ENCODE measurements at places on chromosomes 12 and 14. TPM values are rescaled to one million over a fixed set of nuclear protein-coding genes. Genes with fewer than 3 reads are reported as not detected.

Gene TAS2R7
- not detected for total RNA-seq

Gene PABPN1
- total RNA-seq, result 183 TPM

DNA sequence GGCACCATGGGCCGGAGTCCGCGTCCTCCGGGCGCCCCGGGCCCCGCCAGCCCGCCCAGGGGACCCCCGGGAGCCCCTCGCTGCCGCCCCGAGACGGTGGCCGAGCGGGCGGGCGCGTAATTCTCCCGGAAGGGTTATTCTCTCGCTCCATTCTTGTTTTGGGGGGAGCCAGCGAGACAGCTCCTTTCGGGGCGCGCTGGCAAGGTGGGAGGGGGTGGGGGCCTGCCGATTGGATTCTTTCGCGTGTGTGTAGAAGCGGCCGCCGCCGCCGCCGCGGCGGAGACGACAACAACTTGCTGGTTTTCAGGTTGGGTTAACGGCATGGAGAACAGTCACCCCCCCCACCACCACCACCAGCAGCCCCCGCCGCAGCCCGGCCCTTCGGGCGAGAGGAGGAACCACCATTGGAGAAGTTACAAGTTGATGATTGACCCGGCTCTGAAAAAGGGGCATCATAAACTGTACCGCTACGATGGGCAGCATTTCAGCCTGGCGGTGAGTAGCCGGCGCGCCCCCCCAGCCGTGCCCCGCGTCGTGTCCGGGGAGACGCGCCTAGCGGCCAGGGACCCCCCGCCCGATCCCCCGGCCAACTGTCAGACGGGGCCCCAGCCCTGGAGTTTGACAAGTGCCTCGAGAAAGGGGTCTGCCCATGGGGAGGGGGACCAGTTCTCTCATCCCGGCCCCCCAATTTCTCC, 755 bp downstream of the SETD1B start:
- DNase-seq, result no peak

- no peak for DNase-seq
Observed at GRCh38 chr14:92747701-92748258, 647 bp downstream of the LGMN start.

- no peak for DNase-seq
Observed at GRCh38 chr14:95910628-95911027, 34.0 kb downstream of the TUNAR start.

Gene MDGA2
- total RNA-seq, result 0.19 TPM

- no peak for DNase-seq
Observed at GRCh38 chr12:76720068-76720467, 43.8 kb upstream of the ZDHHC17 start.

- no peak for DNase-seq
Observed at GRCh38 chr14:103178521-103178920, 55.3 kb downstream of the TNFAIP2 start.

DNA sequence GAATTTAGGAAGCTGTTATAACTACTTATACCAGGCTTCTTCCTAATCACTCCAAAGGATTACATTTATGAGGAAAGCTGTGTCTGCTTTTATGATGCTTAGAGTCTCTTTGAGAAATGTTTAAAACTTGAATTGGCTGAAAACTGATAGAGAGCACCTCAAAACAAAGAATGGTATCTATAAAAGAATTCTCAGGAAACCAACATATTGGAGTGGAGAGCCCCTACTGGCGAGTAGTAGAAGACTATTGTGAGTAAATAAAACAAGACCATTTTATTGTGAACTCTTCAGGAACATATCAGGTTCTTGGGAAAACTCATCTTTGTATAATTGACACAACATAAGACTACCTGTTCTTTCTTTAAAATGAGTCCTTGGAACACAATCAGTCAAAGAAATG, 578.6 kb downstream of the RERGL start:
- no peak for DNase-seq

GRCh38 chr14:34224221-34224620, 237.8 kb downstream of the SPTSSA start:
- no peak for DNase-seq

DNA sequence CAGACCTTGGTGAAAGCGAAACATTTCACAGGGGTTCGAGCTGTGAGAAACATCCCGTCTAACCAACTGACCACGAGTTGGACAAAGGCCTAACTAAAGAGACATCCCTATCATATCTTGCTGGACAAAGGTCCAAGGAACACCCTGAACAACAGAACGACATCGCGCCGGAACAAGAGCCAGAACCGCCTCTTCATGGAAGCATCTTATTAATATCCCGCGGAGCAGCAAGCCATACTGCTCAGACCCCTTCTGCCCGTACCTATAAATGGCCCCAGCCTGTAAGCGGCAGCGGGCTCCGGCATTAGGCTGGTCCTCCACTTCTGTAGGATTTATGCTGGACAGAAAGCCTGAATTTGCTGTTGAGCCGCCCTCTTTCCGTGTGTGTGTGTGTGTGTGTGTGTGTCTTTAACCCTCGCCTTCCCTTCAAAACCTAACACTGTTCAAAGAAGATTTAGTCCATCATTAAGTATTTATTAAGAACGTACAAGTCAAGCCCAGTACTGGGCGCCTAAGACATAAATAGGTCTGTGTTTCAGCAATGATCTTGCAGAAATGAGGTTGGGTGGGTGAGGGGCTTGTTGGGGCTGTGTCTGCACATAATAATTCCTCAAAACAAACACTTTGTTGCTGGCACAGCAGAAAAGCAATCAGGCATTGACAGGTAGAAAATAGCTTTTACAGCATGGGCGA, 1.9 kb downstream of the SLC6A15 start:
- DNase-seq, result no peak

GRCh38 chr12:91009319-91009950, 4.7 kb upstream of the EPYC start:
- DNase-seq, result no peak

Gene FAR2
- 34.4 TPM for total RNA-seq

Gene PPP1R1A
- total RNA-seq, result not detected

DNA sequence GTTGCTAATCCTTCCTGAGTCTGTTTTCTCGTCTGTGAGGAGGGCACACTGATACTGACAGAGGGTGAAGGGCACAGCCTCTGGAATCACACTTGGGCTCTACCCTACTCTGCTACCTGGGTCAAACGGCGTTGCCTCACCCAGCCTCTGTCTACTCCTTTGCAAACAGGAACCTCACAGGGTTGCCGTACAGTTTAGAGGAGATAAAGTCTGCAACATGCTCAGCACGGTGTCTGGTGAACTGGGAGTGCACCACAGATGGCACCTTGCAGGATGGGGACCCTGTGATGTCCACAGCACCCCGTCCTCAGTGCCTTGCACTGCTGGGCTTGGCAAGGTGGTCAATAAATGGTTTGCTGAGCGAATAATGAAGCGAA, 38.3 kb downstream of the TESC start:
- DNase-seq, result no peak

GRCh38 chr12:122368361-122369073, 54.0 kb downstream of the CLIP1 start:
- no peak for DNase-seq

DNA sequence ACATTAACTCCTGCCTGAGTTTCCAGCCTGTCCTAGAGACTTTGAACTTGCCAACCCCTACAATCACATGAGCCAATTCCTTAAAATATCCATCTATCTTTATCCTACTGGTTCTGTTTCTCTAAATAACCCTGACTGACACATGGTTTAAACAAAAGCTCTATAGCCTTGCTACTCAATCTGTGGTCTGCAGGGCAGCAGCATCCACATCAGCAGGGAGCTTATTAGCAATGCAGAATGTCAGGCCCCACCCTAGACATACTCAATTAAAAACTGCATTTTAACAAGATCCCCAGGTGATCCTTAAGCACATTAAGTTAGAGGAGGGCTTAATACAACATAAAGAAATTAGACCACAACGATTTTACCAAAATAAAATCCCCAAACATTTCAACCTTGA, 108.3 kb upstream of the CPSF6 start:
- DNase-seq, result no peak

DNA sequence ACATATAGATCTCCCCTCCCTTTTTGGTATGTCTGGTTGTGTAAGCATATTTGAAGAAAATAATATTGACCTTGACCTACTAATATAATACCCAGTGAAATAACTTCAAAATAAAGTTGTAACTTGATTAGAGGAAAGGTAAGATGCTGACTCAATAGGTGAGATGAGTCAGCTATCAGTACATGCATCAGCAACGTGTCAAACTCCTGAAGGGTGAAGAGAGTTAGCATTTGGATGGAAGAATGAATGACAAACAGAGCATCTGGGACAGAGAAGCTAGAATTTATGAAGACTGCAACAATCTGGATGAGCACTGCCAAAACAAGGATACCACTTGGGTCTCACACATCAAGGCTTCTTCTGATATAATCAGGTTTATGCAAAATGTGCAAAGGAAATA, 74.9 kb downstream of the PPP2R5E start:
- no peak for DNase-seq

Gene SCNN1A
- 3.2 TPM for total RNA-seq

DNA sequence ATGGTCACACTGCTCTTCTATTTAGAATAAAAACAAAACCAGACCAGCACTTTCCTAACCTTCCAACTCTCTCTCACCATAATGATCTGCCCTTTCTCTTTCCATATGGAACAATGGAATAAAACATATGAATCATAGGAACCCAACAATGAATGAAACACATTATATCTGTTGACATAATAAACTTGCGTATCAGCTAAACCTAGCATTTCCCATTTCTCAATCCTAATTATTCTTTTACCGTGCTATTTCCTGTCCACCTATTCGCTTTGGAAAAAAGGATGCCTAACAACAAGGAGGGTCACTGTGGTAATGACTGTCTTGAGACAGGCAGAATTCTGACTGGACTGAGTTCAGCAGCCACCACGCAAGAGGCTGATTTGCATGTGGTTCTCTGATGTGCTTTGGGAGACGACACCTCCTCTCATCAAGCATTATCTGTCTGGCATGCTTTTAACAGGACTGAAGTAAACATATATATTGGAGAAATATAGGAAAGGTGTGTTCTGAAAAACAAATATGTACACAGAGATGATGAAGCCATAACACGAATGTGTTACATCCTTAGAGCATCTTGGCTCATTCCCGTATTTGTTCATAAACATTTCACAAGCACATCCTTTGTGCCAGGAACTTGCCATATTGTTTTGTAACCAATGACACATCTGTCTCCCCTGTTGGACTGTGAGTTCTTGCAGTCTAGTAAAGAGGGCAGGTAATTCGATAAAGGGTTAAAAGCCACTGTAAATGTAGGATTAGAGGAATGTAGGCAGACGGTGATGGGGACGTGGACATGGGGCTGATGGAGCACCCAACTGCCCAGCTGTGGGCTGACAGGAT, 87.7 kb downstream of the PTPRB start:
- no peak for DNase-seq

DNA sequence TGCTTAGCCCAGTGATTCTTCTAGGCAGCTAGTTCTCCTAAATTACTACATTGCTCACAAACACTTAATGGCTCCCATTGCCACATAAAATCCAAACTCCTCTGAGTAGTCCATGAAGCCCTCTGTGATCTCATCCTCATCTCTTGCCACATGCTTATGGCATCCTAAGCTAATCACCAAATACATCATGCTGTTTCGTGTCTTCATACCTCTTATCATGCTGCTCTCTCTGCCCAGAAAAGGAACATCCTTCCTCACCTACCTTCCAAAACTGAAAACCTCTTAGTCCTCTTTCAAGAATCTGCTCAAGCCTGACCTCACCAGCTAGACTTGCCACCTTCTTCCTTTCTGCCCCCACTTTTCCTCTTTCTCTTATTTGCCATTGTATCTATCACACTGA, 108.5 kb downstream of the DUSP6 start:
- no peak for DNase-seq

DNA sequence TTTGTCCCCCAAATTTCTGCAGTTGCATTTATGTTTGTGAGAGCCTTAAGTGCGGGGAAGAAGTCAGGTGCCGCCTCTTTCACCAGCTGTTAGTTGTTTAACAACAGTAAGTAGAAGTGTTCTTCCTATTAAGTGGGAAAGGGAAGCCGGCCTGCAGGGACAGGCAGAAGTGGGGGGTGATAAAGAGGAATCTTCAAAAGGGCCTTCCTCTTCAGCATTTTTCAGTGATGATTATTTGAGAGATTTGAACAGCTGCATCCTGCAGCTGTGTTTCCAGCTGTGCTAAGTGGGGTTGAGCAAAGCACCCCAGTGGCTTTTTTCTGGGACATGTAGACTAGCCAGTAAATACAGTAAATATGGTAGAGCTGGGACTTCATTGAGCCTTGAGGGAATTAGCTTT, 32.1 kb upstream of the SLC38A1 start:
- DNase-seq, result no peak

GRCh38 chr12:34603382-34604035, 581.2 kb downstream of the ALG10 start:
- no peak for DNase-seq

- DNase-seq, result no peak
Observed at GRCh38 chr12:124608450-124608870, 41.0 kb upstream of the NCOR2 start.

DNA sequence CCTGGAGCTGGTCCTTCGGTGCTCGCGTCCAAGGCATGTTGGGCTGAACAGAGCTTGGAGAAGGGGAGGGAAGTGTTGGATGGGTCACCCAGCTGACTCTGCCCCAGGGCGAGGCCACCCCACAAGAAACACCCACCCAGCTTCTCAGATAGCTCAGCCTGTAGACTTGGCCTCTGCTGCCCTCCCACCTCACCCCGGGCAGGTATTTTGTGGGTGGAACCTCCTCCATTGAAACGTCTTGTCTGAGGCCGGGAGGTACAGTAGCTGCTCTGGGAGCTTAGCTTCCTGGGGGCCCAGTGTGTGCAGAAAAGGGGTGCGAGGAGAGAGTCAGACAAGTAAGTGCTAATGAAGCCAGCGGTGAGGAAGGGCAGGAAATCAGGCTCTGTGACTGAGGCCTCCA, 54.8 kb upstream of the TSPAN9 start:
- no peak for DNase-seq

Gene ARHGEF25
- total RNA-seq, result 27.6 TPM

- DNase-seq, result no peak
Observed at GRCh38 chr12:50579757-50580267, 75.0 kb downstream of the DIP2B start.

Gene CCDC175
- total RNA-seq, result not detected

GRCh38 chr12:63419154-63419553, 249.1 kb downstream of the DPY19L2 start:
- no peak for DNase-seq

DNA sequence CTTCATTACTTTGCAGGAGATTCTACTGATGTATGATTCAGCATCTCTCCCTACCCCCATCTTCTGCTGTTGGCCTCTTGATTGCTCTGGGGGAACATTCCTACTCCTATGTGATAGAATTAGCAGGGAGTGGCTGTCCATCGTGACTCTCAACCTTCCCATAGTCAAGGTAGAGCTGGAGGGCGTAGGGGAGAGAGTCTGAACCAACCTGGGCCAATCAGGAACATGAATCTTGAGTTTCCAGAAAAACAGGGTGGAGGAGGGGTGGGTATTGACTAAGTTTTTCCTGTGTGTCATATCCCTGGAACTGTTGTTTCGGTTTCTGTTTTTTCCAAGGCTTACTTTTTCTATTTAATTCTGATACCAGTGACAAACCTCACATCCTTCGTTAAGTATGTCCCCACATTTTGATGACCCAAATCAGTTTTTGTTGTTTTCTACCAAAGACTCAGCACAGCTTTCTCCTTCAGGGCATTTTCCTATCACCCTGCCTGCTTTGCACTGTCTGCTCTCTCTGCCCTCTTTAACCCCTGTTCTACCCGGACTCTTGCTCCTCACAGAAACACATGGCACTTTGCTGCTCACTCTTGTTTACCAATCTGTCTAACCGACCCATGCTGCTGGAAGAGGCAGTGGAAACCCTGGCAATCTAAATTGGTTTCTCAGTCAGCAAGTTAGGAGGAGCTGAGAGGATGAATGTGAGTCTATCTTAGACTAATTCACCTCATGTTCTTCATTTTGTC, 1428.3 kb downstream of the AACS start:
- no peak for DNase-seq

- no peak for DNase-seq
Observed at GRCh38 chr12:115619889-115620288, 657.6 kb downstream of the MED13L start.

Gene POTEG
- not detected for total RNA-seq

All from osteocyte (in vitro differentiated cells).